ENCODE measurements at places on chromosomes 12 and 14.

- DNase-seq, result no peak
Measured at GRCh38 chr14:62462988-62463387, 582.3 kb downstream of the KCNH5 start.

DNA sequence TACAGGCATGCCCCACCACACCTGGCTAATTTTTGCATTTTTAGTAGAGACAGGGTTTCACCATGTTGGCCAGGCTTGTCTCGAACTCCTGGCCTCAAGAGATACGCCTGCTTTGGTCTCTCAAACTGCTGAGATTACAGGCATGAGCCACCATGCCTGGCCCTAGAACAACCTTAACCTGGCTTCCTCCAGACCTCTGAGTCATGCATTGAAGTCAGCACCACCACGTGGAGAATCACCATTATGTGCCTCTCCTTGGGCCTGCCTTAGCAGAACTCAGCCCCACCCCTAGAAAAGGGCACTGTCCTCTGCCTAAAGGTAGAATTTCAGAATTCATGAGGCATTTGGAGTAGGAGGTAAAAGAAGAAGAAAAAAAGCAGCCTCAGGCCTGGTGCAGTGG, 49.0 kb downstream of the LIMA1 start:
- DNase-seq, result no peak

- no peak for DNase-seq
Measured at GRCh38 chr14:86430853-86431252, 900.9 kb downstream of the FLRT2 start.

DNA sequence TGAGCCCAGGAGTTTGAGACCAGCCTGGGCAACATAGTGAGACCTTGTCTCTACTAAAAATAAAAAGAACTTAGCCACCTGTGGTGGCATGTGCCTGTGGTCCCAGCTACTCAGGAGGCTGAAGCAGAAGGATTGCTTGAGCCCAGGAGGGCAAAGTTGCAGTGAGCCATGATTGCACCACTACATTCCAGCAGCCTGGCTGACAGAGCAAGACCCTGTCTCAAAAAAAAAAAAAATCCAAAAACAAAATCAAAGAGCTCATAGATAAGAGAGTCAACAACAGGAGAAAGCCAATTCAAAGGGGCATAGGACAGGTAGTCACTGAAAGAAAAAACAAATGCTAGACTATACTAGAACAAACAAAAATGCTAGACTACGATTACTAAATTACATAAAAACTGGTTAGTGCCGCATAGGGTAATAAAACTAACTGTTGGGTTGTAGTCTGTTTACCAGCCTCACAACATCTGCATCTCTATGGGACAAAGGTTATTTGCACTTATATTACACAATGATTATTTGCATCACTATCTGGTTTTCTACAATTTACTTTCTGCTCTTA, 16.6 kb upstream of the EEA1 start:
- no peak for DNase-seq

DNA sequence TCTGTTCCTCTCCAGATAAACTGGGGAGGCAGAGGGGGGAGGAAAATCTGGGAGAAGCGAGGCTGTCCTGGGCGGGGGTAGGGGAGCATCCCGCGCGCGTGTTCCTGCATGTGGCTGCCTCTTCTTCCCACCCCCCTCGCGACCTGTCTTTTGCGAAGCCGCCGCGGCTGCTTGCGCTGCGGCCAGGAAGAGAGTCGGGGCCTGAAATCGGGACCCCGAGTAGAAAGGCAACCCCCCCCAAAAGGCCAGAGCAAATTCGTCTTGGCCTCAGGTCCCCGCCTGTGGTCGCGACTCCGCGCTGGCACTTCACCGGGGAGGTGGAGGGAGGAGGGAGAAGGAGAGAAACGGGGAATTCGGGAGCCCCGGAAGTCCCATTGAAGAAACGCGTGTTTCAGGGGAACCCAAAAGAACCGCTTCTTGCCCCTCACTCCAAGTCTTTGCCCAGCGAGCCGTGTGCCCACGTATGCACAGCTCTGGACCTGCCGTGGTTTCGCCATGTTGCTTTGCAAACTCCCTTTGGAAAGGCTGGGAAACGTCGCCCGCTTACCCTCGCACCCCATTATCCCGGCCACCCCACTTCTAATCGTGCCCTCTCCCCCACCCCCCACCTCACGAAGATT, 944 bp downstream of the CCND2 start:
- no peak for DNase-seq

DNA sequence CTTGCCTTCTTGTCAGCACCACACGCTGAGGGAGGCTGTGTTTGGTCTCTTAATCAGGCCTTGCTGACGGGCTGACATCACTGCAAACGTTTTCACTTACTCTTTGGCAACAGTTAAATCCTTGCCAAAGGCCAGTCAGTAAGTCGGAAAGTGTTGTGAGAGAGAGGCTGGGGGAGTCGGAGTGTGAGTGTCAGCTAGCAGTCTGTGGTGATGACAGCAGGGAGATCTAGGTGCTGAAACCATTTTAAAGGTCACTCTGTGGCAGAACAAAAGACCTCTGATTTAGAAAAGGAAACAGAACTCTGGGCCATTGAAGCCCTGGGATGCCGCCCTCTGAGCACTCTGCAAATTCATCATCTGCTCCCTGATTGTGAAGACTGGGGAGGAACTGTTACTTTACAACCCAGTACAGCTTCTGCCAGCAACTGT, 143.5 kb downstream of the PAX9 start:
- no peak for DNase-seq

- no peak for DNase-seq
Measured at GRCh38 chr14:31895206-31895605, 181.9 kb upstream of the ARHGAP5 start.

GRCh38 chr14:21171128-21171527, 15.3 kb upstream of the OR5AU1 start:
- no peak for DNase-seq

GRCh38 chr12:113334786-113335539, at the start of gene SLC8B1:
Gene SLC8B1 (minus strand): TSS chr12:113335109. CDS start chr12:113332878, 2,231 bp downstream.
- peak; percentile 84 for DNase-seq

- DNase-seq, result no peak
Measured at GRCh38 chr14:105952826-105953225, 426.4 kb downstream of the TMEM121 start.

DNA sequence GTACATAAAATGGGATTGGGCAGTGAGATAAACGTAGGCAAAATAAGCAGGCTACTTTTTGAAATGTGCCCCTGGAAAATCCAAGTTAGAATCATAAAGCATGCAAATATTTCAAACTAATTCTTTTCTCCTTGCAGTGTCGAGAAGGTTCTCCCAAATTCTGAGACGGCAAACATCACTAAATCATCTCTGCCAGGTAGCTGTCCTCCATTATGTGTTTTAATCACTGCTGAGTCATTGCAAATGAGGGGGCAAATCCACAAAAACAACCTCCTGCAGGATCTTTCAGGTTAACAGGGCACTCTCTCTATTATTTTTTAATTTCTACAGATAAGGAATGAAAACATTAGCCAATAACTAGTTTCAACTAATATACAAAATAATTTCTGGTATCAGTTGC, 63.2 kb upstream of the RIC8B start:
- DNase-seq, result no peak

- DNase-seq, result no peak
Measured at GRCh38 chr12:83145325-83145840, 458.7 kb downstream of the TMTC2 start.

DNA sequence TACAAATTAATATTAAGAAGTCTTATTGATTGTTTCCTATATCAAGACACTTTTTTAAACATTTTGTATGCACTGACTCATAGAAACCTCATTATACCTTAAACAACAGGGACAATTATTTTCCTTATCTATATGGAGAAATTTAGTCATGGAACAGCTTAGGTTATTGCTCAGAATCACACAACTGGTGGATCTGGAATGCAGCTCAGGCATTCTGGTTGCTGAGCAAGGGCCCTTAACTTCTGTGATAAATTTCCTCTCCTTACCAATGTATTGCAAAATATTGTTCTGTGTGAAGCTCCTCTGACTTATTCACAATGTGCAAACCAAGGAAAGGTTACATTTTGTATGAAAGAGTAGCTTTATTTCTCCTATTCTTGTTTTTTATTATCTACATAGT, 817.8 kb downstream of the LRFN5 start:
- no peak for DNase-seq

GRCh38 chr14:30874999-30875787, 834 bp downstream of the COCH start:
- no peak for DNase-seq

DNA sequence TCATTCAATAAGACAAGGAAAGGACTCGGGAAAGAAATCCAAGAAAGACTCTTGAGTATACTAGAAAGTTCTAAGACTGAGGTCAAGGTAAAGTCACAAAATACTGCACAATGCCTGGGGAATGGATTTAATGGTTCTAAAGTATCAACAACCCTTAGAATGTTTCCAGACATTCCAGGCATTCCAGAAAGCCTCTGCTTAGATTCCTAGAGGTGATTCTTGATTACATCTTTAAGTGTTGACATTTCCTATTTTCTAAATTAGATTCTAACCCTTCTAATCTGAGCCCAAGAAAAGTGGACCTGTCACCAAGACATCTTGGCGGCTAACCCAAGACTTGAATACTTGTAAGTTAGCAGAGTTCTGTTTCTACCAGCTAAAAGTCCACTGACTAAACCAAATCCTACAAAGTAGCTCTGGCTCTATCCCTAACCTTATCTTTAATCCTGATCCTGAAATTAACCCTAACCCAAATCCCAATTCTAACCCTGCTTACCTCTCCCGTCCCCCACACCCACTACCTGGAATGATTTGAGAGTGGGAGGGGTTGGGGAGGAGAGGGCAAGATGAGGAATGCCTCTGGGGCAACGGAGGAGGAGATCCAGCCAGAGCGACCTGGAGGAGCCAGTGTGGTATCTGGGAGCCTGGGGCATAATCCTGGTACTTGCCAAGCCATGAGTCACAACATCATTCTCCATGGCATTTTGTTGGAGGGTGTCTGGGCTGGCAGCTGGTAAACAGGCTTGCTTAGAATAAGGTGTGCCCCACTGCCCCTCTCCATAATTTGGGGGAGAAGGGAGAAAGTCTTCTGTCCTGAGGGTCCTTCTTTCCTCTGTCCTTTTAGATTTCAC, 93.4 kb upstream of the HOXC13 start:
- no peak for DNase-seq

GRCh38 chr12:78189656-78190055, 359.0 kb downstream of the NAV3 start:
- DNase-seq, result no peak

- DNase-seq, result no peak
Measured at GRCh38 chr12:95179011-95179410, 38.3 kb downstream of the FGD6 start.

GRCh38 chr14:101891471-101891870, 72.9 kb upstream of the DYNC1H1 start:
- DNase-seq, result no peak

DNA sequence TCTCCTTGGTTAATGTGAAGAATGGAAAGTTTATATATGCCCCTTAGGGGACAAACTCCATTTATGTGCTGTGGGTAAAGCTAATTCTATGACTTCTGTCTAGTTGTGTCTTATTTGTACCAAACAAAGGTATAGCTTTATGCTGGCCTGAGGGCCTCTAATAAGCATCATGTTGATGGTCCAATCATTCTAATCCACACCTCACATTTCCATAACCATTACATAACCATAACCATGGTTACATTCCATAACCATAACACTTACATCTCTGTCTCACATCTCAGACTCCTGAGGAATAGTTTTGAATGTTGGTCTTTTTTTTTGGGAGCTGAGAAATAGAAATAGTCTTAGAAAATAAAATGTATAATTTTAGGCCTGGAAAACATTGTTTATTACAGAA, 1097.1 kb downstream of the FLRT2 start:
- DNase-seq, result no peak

DNA sequence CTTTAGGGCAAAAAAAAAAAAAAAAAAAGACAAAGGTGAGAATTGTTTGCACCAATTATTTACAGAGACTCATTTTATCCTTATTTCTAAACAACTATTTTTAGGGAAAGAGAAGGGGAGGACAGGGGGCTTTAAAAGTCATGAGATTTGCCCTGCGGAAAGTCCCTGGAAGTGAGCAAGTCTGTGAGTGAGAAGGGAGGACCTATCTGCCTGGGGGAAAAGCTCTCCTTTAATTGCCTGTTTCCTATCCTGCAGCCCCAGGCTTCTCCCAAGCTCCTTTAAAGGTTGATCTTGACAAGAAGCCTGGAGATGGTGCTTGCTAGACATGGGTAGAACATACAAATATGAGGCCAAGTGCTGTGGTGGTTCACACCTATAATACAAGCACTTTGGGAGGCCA, 8.3 kb upstream of the CHST11 start:
- DNase-seq, result no peak

- DNase-seq, result no peak
Measured at GRCh38 chr14:70666361-70666686, 24.6 kb downstream of the TTC9 start.

DNA sequence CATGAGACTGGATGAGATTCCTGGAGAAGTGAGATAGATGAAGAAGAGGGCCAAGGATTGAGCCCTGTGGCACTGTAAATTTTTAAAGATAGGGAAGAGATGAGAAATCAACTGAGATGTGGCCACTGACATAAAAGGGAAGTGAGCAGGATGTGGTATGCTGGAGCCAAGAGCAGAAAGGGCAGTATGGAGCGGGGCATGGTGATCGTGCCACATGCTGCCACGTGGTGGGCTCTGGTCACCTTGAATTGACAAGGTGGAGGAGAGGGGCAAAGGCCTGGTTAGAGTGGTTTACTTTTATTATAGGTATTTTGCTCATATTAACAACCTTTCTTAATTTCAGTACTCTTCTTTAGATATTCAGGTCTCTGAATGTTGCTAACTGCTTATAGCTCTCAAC, 257.9 kb downstream of the NEDD1 start:
- no peak for DNase-seq

GRCh38 chr12:57837864-57838562, 8.5 kb downstream of the CTDSP2 start:
- no peak for DNase-seq

- DNase-seq, result no peak
Measured at GRCh38 chr14:82562881-82563280, 1029.2 kb upstream of the SEL1L start.

- no peak for DNase-seq
Measured at GRCh38 chr14:99871771-99872170, 78.6 kb downstream of the EML1 start.

- DNase-seq, result peak; percentile 5
Measured at GRCh38 chr14:56339855-56340701, 221.9 kb downstream of the PELI2 start.

DNA sequence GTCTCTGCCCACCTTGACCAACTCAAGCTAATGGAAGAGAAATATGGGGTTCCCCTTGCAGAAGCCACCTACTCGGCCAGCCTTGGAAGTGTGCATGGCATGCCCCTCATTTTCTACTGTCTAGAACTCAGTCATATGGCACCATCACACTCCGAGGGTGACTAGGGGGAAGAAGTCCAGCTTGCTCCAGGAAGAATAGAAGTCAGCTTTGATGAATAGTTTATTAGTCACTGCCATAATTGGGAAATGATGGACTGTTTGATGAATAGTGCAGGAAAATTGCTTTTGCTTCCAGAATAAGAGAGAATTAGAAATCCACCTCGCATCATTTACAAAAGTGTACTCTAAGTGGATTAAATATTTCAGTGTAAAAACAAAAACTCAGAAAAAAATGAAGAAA, 1030.6 kb downstream of the VRK1 start:
- DNase-seq, result no peak

DNA sequence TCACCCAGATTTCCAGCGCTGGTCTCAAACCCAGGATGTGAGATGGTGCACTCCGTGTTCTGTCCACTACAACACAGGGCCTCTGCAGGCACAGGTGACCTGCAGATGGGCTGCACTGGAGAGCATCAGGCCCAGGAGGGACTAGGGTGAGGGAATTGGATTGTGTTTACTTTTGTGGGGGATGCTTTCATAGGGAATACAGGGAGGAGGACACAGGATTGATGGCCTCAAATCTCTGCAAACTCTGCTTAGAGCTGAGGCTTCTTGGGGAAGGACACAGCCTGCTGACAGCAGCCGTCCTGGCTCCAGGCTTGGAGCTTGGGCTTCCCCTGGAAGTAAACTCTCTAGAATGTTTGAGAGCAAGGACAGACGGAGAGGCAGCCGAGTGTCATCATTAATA, 57.1 kb downstream of the NTF3 start:
- no peak for DNase-seq
